ENCODE measurements at places on chromosomes 4 and X.

DNA sequence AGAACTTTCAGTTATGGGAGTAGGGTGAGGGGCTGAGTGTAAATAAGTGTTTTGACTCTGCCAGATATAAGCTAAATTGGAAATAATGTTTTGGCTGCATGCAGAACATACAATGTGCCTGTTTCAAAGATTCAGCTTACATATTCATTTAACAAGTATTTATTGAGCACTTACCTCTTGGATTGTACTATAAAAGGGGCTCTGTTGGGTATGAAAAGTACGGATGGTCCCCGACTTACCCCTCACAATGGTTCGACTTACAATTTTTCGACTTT is 799 bp upstream of the AIFM1 start:
- DNase-seq = no peak

DNA sequence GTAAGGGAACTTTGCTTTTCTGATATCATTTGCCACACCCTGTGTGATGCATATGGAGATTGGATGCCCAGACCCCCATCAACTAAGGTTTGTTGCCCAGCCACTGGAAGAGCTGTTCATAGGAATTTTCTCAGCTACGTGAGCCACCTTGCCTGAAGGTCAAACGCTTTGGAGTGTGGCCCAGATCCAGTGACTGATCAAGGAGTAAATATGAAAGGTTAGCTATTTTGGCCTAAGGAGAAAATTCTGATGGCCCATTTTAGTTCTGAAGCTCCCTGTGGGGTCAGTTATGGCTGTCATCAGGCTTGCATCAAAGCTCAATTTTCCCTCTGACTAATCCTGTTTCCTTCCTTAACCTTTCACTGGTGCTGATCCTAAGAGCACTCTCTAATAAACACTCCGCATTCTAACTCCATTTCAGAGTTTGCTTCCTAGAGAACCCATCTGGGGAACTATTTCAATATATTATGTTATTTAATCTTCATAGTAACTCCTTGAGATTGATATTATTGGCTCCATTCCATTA is 407.7 kb downstream of the SPRY1 start:
- DNase-seq = no peak

GRCh38 chr4:124530464-124531077 is 182.0 kb downstream of the ANKRD50 start:
- no peak for DNase-seq

- DNase-seq = no peak
Observed at GRCh38 chr4:48909697-48910096, 3.1 kb upstream of the OCIAD2 start.

DNA sequence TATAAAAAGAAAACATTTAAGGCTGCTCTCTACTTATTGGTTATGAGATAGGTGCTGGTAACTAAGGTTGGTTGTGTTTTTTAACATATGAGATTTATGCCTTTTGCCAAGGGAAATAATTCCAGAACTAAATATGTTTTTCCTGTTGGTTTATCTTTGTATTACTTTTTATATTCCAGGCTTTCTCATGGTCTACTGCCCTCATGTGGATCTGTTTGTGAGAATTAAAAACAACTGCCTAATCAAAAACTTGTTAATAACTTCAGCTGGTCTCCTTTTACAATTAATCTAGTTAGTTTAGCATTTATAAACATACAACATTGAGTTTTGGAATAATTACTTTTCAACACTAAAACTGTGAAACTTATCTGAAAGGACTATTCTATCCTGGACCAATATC is 1208.3 kb downstream of the ADGRL3 start:
- no peak for DNase-seq

DNA sequence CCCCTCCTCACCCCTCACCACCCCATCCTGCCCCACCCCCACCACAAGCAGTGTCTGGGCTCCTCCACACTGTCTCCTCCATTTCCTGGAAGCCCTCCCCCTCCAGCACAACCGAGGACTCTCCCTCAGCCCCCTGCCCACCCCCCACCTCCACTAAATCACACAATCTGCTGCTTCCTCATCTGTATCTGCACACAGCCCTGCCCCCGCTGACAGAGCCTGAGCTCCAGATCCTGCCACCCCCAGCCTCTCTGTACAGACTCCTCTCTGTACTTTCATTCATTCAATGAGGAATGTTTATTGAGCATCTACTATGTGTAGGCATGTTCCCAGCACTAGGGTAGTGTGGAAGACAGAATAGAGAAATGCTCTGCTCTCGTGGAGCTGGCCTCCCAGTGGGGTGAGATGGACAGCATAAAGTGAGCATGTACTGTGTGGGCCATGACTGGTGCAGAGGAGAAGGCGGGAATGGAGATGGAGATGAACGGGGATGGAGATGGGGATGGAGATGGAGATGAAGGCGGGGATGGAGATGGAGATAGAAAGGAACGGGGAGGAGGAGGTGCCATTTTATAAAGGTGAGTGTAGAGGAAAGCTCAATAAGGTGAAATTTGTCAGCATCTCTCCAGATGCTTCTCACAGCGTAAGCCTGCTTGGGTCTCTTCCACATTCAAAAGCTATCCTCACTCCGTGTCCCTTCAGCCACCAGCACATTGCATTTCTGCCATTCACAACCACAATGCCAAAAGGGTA is 2.5 kb upstream of the PPP2R2C start:
- DNase-seq = no peak

- peak; percentile 5 for DNase-seq
Observed at GRCh38 chr4:17817027-17817426, 6.2 kb downstream of the NCAPG start.

GRCh38 chr4:105544520-105545286 is 7.7 kb upstream of the ARHGEF38 start:
- no peak for DNase-seq

GRCh38 chr4:115113506-115114106 is at the start of gene NDST4:
Gene NDST4 (minus strand): TSS chr4:115113620. CDS start chr4:115077036, 36,584 bp downstream.
- peak; percentile 58 for DNase-seq

- DNase-seq = no peak
Observed at GRCh38 chrX:131046596-131046995, 11.6 kb upstream of the ARHGAP36 start.

- DNase-seq = no peak
Observed at GRCh38 chr4:125750399-125750798, 435.6 kb downstream of the FAT4 start.

DNA sequence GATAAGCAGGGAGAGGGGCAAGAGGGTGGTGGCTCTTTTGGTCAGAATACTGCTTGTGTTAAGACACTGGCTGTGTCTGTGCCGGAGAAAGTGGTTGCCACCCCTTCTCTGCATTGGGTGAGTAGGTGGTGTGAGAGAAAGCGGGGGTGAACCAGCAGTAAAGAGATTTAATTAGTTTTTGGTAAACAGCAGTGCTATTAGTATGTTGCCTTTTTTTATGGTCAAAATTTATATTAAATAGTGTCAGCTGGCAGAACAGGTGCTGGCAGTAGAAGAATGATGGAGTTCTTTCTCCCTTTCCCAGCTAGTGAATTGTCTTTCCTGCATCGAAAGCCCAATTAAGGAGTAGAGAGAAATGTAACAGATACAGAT is 181.6 kb downstream of the LARP7 start:
- no peak for DNase-seq

GRCh38 chrX:9622128-9622527 is 143.5 kb downstream of the GPR143 start:
- DNase-seq = no peak

GRCh38 chrX:119783026-119783425 is 8.4 kb downstream of the RPL39 start:
- no peak for DNase-seq

GRCh38 chrX:148695255-148695654 is 194.8 kb downstream of the AFF2 start:
- no peak for DNase-seq

- DNase-seq = no peak
Observed at GRCh38 chr4:8737075-8737474, 134.6 kb downstream of the HMX1 start.

GRCh38 chr4:80029364-80029763 is 43.7 kb downstream of the ANTXR2 start:
- DNase-seq = no peak

Data from NCI-H345 (cell line).